ENCODE measurements at places on chromosomes 12 and 14. TPM values are rescaled to one million over a fixed set of nuclear protein-coding genes. Genes with fewer than 3 reads are reported as not detected.

The POTEM gene
- polyA plus RNA-seq: not detected

The PLEKHG7 gene
- 0.13 TPM for polyA plus RNA-seq

The TAS2R43 gene
- 0.35 TPM for polyA plus RNA-seq

GRCh38 chr12:54159140-54159539, 29.6 kb downstream of the SMUG1 start:
- no peak for DNase-seq

DNA sequence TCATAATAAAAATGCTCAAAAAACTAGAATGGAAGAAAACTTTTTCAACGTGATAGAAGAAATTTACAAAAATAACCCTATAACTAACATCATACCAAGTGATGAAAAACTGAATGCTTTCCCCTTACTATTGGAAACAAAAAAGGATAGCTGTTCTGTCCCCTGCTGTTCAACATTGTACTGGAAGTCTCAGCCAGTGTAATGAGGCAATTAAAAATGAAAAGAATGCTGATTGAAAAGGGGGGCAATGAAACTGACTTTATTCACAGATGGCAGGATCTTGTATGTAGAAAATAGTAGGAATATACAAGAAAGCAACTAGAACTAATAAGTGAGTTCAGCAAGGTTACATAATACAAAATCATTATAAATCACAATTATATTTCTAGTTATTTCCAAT, 337.9 kb upstream of the KITLG start:
- no peak for DNase-seq

- no peak for DNase-seq
Measured at GRCh38 chr12:108905725-108906124, 25.8 kb downstream of the DAO start.

DNA sequence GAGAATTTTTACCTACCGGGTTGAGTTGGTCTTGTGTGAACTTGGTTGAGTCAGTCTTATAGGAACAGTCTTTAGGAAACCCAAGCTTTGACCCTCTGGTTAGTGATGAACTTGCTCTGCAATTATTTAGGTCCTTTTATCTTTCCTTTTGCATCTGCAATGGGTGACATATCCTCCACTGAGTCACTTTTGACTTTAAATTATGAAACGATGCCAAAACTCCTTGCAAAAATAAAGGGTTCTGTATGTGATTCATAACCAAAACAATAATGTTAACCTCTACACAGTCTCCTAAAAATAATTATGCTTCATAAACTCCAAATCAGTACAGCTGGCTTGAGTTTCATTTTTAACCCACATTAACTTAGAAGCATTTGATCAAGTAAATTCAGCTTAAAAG, 979.4 kb downstream of the GALC start:
- DNase-seq: no peak

DNA sequence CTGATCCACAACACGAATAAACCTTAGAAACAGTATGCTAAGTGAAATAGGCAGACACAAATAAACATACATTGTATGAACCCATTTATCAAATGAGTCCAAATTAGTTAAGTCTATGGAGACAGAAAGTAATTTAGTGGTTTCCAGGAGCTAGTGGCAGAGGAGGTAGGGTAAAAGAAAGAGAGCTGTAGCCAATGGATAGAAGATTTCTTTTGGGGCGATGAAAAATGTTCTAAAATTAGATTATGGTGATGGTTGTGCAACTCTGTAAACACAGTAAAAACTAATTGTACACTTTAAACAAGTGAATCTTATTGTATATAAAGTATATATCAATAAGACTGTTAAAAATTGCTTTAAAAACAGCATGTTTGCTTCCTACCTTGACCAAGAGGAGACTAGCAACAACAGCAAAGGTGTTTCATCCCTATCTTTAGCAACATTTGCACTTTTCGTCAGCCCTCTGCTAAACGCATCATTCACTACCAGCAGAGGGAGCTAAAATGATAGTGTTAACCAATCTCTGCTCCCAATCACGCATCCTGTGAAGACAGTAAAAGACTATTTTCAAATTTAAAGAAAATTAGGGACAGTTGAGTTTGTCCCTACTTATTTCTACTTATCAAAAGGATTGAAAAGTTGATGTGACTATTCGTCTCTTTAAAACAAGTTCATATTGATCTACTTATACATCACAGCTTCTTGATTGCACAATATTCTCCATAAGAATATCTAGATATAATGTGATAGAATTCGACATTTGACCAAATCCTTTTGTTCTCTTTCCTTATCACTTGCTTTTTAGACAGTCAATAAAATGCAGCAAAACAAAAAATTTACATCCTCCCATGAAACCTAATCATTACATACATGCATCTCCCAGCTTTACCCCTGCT, 24.0 kb upstream of the LGR5 start:
- no peak for DNase-seq

- DNase-seq: no peak
Measured at GRCh38 chr14:95699412-95699811, 13.2 kb downstream of the TCL1B start.

- no peak for DNase-seq
Measured at GRCh38 chr14:61343471-61343870, 22.1 kb downstream of the PRKCH start.

GRCh38 chr12:26303418-26303817, 108.0 kb downstream of the SSPN start:
- DNase-seq: no peak

GRCh38 chr12:25004447-25004846, 55.5 kb upstream of the BCAT1 start:
- DNase-seq: no peak

GRCh38 chr14:98412431-98412830, 859.6 kb downstream of the BCL11B start:
- no peak for DNase-seq
